ENCODE measurements at places on chromosomes 1 and 21. TPM values are rescaled to one million over a fixed set of nuclear protein-coding genes. Genes with fewer than 3 reads are reported as not detected.
A peak's percentile ranks its signal among the peaks of the same experiment; 100 is the strongest.

SASS6 gene
- 15.7 TPM for total RNA-seq

- DNase-seq: no peak
Observed at GRCh38 chr21:36089946-36090345, 20.1 kb downstream of the CBR1 start.

DNA sequence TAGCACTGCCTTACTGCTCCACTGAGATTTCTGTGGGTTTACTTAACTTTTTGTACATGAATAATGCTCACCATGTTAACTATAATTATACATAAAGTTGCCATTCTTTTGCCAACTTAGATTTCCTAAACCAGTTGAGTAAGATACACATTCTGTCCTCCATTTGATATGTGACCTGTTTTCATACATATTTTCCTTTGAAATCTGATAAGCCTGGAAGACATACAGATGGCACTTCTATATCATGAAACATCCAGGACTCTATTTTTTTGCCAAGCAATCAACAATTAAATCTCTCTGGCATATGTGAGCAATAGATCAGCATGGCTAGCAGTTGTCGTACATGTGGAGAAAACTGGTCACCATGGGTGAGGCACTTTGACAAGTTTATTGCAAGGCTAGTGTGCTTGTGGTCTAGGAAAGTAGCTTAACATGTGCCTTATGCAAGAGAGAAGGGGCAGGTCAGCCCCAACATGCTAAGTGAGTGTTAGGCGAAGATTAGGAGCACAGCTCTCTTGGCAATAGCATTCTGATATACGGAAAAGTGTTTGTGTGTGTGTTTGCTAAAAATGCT lies 14.2 kb downstream of the PRRX1 start:
- no peak for DNase-seq

DNA sequence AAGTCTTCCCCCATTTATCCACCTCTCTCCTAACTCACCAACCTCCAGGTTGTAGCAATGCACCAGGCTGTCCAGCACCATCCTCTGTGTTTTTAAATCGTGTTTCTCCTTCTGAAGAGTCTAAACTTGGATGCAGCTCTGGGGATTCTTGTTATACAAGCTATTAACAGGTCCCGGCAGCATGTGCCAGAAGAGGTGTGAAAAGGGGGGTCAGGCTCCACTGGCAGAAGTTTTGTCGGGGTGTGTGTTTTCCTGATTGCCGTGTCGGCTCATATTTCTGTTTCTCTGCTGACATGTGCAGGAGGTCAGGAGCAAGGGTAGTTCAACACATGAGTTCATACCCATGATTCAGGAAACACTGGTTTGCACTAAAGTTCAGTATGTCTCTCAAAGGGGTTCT lies 658.6 kb upstream of the CAMK1G start:
- DNase-seq: no peak

- DNase-seq: no peak
Observed at GRCh38 chr1:224921354-224921753, 8.1 kb upstream of the DNAH14 start.

- DNase-seq: no peak
Observed at GRCh38 chr1:32990887-32991286, 26.3 kb upstream of the RNF19B start.

GRCh38 chr21:45003331-45004058 lies 63.7 kb downstream of the SLX9 start:
- DNase-seq: no peak

KRTAP12-2 gene
- not detected for total RNA-seq

DNA sequence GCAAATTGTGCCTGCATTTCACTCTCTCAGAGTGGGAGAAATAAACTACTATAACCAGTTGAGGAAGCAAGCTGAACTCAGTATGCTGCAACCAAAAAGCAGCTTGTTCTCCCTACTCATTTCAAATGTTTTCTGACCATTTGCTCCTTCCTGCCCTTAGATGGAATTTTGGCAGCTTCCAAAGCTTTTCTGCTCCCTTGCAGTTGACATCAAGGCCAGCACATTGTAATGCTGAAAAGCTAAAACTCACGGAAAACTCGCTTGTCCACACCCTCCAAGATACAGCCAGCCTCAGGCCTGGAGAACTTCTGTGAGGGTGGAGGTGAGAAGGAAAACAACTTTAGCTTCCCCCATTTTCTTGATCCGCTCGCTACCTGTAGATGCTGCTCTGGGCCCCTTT lies 5.0 kb upstream of the CHML start:
- no peak for DNase-seq

DNA sequence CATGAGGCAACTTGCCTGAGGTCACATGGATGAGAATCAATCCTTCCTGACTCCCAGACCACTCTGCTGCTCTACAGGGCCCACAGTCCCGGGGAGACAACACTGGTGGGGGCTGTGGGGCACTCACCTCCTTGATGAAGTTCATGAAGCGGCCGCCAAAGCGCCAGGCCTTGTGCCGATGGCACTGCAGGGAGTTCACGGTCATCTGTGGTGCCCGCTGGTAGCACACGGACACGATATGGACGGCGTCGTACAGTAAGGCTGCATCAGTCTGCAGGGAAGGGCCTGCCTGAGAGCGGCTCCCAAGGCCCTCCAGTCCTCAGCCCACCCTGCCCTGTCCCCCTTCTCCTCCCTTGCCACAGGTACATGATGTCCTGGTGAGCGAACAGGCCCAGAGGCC lies 175.3 kb downstream of the GRIK3 start:
- DNase-seq: no peak

DNA sequence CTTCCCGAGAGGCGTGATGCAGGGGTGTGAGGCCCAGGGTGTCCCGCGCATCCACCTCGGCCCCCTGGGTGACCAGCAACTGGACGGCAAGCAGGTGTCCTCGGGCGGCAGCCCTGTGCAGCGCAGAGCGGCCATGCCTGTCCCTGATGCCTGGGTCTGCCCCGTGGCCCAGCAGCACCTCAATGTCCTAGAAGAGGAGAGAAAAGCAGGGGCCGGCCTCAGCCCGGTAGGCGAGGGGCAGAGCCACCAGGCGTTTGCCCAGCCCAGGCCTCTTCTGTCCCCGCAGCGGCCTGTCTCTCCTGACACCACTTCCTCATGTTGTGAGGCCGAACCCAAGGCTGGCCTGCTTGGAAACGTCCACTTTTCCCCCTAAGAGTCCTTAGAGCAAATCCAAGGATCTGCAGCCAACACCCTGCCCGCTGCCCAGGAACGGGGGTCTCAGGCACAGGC lies 1.7 kb downstream of the ANKRD65 start:
- DNase-seq: no peak

DNA sequence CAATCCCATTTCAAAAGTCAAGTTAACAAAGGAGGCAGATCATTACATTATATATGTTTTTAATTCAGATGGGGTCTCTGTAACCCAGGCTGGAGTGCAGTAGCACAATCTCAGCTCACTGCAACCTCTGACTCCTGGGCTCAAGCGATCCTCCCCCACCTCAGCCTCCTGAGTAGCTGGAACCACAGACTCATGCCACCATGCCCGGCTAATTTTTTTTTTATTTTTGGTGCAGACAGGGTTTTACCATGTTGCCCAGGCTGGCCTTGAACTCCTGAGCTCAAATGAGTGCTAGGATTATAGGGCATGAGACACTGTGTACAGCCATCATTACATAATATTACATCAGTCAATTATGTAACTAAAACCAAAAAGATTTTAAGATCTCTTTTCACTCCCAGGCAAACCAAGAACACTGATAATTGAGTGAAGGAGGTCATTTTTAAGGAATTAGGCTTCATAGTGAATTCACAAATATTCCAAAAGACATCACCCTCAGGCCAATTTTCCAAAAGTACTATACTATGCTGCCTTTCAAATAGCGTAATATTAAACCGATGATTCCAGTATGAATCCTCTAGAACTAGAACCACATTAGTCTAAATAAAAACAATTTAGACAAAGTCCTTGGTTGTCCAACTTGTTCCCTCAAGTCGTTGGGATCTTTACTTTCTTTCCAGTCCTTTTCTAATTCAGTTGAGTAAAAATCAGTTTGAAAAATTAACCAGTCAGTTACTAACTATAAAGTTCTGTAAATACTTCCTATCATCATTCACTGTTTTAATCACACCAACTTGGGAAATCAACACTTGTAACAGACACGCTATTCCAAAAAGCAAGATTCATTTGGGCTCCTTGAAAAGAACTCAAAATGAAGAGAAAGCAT lies 16.1 kb downstream of the TOMM20 start:
- no peak for DNase-seq

DNA sequence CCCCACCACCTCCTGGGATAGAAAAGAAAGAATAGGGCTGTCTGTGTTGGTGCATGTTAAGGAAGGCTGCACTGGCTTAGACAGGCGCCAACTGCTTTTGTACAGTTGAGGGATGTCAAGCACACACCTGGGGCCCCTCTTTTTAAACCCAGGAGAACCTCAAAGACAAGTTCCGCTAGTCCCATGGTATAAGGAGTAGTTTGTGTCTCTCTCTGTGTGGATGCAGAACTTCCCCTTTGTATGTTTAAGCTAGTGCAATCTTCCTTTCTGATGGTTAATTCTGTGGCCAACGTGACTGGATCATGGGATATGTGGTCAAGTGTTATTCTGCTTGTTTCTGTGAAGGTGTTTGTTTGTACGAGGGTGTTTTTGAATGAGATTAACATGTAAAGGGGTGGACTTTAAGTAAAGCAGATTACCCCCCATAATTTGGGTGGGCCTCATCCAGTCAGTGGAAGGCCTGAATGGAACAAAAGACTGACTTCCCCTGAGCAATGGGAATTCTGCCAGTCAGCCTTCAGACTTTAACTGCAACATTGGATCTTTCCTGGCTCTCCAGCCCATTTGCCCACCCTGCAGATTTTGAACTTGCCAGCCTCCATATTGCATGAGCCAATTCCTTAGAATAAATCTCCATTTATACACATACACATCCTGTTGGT lies 9.5 kb upstream of the DUSP10 start:
- DNase-seq: no peak

DNA sequence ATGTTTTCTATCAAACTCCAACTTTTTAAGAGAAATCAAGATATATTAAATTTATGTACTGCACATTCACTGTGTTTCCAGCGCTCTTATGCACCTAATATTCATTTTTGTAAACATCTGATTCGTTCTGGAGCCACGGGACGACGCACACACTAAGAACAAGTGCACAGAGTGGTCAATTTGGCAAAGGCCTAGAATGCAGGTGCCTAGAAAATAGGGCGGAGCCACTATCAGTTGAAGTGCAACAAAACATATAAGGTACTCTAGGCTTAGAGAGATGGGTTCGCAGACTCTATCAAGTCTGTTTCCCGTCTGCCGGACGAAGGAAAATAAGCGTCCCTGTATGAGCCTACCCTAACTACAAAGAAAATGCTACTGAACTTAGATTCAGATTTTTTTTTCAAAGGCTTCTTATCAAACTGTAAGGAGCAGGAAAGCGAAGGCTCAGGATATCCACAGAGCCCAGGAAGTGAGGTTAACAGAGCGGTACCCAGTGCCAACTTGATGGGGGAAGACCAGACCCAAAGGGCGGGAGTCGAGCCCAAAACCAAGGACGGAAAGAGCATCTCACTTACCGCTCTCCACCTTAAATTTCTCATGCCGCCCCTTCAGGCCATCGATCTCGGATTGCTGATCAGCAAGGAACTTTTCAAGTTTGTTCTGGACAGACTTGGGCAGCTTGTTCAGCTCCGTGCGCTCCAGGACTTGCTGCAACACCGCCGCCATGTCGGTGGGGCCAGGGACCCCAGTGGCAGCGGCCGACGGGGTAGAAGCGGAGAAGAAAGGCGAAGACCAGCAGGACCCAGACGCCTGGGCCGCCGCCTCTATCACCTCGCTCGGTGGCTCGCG lies 526 bp downstream of the TPR start:
- DNase-seq: peak; percentile 29

GRCh38 chr1:198205016-198205684 lies 48.4 kb downstream of the NEK7 start:
- no peak for DNase-seq

- no peak for DNase-seq
Observed at GRCh38 chr1:243391355-243391754, 135.5 kb downstream of the SDCCAG8 start.

- DNase-seq: no peak
Observed at GRCh38 chr1:22076346-22076745, 23.8 kb downstream of the CDC42 start.

- DNase-seq: no peak
Observed at GRCh38 chr1:24919791-24920532, 10.1 kb downstream of the RUNX3 start.

ZFP69 gene
- total RNA-seq: 4.6 TPM

PMVK gene
- total RNA-seq: 32.8 TPM

DNA sequence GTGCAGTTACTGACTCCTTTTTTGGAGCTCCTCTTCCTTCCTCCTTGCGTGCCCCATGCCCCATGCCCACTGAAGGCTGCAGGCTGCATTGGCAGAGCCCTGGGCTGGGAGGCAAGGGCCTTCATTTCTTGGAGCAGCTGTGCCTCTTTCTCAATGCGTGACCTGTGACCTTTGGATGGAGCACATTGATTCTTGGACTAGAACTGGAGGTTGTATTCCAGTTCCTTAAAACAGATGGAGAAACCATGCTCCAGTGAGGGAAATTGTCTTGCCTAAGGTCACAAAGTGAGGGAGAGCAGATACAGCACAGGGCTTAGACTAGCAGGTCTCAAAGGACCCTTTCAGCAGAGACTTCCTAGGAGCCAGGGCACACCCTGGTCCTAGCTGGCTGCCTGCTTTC lies 9.0 kb downstream of the TMEM269 start:
- DNase-seq: no peak

DNA sequence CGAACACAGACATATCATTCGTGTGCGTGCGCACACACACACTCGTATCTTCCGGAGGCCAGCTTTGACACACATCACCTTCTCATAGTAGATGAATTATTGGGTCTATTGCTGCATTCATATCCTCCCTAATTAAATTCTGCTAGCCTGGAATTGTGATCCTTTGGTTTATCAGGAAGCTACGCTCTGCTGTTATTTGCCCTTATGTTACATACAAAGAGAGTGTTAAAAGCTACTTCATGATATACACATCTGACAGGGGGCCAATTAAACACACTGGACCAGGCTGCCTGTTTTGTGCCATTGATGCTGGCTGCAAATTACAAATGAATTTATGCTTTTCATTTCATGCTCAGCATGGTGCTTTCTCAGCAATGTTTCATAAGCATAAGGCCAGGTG lies 252.0 kb downstream of the RHOU start:
- no peak for DNase-seq

DNA sequence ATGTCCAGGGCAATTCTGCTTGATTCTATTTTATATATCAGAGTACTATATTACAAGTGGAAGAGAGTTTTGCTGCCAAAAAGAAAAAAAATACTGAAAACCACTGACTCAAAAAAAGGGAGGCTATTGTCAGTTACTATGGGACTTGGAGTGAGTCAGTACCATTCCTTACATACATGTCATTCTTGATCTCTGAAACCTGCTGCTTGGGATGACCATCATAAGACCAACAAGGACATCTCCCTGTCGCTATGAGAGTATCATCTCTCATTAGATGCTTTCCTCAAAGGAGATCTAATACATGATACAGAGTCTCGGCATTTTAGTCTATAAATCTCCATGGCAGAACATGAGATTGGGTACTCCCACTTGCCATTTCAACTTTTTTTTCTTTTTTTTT lies 11.8 kb upstream of the INPP5B start:
- DNase-seq: no peak

- DNase-seq: peak; percentile 33
Observed at GRCh38 chr1:43832255-43832654, 101.3 kb upstream of the ARTN start.

- DNase-seq: no peak
Observed at GRCh38 chr21:39175154-39175553, 8.1 kb downstream of the PSMG1 start.

All from activated naive CD8-positive, alpha-beta T cell treated with anti-CD3 and anti-CD28 coated beads for 36 hours (primary cell).